HS-27A (cell line): ENCODE measurements at places on chromosomes 7 and 10.

GRCh38 chr10:16987976-16988610, 141.5 kb downstream of the CUBN start:
- no peak for DNase-seq

GRCh38 chr10:122689146-122689820, 10.4 kb downstream of the C10orf120 start:
- no peak for DNase-seq

GRCh38 chr10:11993834-11994468, 48.7 kb downstream of the UPF2 start:
- no peak for DNase-seq

DNA sequence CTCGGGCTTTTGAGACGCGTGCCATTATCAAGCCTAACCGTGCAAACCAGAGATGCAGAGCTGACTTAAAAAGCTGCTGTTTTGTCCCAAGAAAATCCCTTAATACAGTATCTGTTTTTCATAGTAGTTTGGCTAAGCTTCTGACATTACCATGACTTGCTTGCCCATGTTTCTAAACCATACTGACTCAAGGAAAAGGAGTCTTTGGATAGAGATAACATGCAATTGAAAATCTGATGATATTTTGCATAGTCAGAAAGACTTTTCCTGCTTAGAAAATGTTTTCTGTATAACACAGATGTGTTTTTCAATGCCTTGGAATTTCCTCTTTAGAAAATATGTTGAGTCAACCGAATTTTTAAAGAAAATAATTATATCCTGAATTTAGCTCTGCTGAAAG, 21.5 kb upstream of the AKR1E2 start:
- DNase-seq = no peak
